Mucosa of gallbladder (tissue), 1 donor: ENCODE measurements at places on chromosomes 1 and 21. TPM values are rescaled to one million over a fixed set of nuclear protein-coding genes. Genes with fewer than 3 reads are reported as not detected.

The RASAL2 gene
- 26.7 TPM for total RNA-seq

DNA sequence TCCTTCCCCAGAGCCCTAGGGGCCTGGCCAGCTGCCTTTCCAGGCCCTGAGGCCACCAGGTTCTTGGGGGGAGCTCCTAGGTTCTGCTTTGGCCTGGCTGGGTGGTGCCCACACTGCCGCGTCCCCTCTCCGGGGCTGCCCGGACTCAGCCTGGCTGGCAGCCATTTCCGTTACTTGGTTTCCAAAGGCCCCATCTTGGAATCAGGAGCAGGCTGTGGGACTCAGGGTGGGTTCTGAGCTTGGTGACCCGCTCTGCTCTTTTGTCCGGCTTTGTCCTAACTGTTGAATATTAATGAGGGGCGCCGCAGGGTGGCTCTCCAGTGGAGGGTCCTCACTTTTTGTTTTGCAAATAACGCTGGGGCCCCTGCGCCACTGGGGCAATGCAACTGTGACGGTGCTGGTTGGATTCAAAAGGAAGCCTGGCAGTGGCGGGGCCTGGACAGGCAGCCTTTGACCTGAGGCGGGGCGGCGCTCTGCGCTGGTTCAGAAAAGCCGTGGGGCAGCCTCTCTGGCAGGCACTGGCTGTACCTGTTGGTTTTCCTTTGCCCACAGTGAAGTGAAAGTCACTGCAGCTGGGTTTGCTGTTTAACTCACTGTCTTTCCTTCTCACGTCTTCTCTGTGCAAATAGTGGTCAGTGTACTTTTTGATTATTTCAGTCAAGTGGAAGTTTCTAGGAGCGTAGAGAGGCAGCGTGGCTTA, 20.2 kb downstream of the SKI start:
- peak; percentile 63 for DNase-seq

The ZNF683 gene
- 2.9 TPM for total RNA-seq

DNA sequence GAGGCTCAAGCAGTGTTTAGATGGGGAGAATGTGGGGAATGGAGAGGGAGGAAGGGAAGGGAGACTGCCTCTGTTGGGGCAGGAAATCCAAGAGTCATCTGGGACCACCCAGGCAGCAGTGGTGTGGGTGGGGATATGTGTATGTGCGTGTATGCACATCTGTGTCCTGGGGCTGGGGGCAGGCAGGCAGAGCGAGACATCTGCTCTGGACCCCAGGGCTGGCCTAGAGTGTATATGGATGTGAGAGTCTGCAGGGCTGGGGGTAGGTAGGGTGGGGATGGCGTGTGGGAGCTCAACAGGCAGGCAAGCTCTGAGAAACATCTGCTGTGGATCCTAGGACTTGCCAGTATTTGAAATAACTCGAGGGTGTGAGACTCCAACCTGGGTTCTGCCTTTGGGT, 3.5 kb downstream of the PTCH2 start:
- no peak for DNase-seq

- DNase-seq, result no peak
These were observed 24.7 kb upstream of the DMRTA2 start for GRCh38 chr1:50447961-50448360.

DNA sequence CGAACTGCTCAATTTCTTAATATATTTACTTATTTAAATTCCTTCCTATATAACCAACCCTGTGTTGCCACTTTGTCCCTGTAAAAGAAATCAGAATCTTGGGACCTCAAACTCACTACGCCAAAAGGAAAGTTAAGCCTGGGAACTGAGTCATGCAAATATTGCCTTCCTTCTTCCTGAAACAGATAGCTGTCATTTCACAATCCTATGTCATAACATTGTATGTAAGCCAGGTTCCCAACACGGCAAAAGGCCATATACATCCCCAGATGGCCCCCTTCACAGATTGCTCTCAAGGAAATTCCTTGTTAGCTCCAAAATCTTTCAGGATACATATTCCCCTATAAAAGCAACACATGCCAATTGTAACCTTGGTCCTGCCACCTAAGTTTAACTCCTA, 39.7 kb downstream of the C21orf91 start:
- no peak for DNase-seq

DNA sequence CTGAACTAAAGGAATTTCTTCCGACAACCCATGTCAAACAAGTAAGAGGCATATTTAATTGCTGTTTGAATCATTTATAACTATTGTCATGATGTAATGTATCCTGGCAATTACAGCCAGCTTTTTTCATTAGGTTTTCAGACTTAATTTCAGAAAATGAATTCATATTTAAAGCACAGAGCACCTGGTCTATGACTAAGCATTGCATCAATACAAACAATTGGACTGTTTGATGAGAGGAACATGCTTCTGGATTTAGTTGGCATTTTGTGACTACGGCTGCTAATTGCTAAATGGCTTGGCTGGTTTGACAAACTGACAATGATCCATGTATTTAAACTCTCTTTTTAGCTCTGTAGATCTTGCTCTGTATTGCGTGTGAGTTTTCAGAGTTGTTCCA, 853.4 kb downstream of the NCAM2 start:
- DNase-seq, result no peak

- DNase-seq, result no peak
These were observed 13.9 kb downstream of the HLX start for GRCh38 chr1:220892997-220893700.

DNA sequence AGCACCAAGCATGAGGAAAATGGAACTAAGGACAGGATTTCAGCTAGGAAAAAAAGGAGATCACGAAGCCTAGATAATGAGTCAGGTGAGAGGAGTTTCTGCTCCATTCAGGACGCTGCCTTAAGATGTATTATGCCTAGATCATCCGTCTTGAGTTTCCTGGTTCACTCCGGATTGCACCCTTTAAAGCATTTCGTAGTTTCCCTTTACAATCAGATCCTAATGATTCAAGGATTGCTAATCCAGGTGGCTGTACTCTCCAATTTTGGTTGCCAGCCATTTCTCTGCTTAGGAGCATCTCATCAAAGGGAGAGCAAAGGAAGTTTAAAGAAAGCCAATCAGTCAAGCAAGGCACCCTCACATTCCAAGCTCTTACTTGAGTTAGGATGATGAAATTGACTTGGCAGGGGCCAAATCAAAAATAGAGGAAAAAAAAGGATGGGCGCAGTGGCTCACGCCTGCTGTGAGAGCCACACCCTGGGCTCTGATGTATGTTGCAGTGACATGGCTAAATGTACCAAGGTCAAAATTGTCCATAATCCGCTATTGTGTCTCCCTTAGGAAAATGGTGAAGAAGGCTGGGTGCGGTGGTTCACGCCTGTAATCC, 156.9 kb upstream of the SOD1 start:
- DNase-seq, result no peak

GRCh38 chr1:14945132-14946010, 208.2 kb upstream of the TMEM51 start:
- DNase-seq, result peak; percentile 73

The SAMD13 gene
- 4.1 TPM for total RNA-seq

The MYOG gene
- not detected for total RNA-seq

The SV2A gene
- 3.4 TPM for total RNA-seq

GRCh38 chr1:53272349-53272748, 34.0 kb upstream of the MAGOH start:
- DNase-seq, result no peak

DNA sequence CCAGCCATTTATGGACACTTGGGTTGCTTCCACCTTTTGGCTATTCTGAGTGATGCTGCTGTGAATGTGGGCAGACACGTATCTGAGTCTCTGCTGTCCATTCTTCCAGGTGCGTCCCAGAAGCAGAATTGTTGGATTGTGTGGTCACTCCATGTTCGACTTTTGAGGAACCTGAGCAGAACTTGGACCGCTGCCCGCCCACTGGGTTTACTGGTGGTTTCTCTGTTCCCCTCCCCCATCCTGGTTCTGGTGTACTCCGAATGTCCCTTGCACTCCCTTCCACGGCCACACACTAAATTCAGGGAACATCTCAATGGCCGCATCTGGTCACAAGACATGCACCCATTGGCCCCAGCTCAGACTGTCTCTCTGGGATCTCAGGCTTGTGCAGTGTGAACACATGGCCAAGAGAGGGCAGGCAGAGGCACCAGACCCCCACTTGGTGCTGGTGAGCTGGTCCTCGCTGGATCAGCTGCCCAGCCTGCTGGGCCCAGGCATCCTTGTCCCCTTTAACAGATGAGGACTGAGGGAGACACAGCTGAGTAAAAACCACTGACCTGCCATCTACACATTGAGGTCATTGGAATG, 565.1 kb downstream of the NPHP4 start:
- DNase-seq, result no peak
